Liver (tissue), 10 donors: ENCODE measurements at places on chromosomes 4 and X.

DNA sequence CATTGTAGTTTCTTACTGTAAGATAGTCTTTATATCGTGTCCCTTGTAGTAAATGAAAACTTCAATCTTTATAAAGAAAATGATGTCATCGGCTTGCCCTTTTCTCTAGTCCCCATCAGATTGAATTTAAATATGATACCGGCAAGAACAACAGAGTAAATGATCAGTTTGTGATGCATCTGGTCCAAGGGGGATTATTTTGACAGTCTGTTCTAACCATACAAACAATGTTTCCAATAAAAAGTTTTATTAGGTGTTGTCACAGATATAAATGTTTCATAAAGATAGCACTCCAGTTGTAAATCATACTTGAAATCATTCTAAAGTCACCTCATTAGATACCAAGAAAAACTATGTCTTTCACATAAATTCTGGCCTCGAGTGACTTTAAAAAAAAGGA lies 72.3 kb downstream of the SLC9A6 start:
- no peak for DNase-seq

- DNase-seq = no peak
Observed at GRCh38 chr4:7971881-7972500, 32.3 kb upstream of the AFAP1 start.

- DNase-seq = no peak
Observed at GRCh38 chrX:96833333-96833732, 50.4 kb upstream of the RPA4 start.

- DNase-seq = no peak
Observed at GRCh38 chr4:124499261-124499660, 213.3 kb downstream of the ANKRD50 start.

- DNase-seq = no peak
Observed at GRCh38 chrX:71622576-71623450, 4.5 kb upstream of the CXCR3 start.

- DNase-seq = no peak
Observed at GRCh38 chr4:73919691-73920090, 50.5 kb downstream of the CXCL1 start.

DNA sequence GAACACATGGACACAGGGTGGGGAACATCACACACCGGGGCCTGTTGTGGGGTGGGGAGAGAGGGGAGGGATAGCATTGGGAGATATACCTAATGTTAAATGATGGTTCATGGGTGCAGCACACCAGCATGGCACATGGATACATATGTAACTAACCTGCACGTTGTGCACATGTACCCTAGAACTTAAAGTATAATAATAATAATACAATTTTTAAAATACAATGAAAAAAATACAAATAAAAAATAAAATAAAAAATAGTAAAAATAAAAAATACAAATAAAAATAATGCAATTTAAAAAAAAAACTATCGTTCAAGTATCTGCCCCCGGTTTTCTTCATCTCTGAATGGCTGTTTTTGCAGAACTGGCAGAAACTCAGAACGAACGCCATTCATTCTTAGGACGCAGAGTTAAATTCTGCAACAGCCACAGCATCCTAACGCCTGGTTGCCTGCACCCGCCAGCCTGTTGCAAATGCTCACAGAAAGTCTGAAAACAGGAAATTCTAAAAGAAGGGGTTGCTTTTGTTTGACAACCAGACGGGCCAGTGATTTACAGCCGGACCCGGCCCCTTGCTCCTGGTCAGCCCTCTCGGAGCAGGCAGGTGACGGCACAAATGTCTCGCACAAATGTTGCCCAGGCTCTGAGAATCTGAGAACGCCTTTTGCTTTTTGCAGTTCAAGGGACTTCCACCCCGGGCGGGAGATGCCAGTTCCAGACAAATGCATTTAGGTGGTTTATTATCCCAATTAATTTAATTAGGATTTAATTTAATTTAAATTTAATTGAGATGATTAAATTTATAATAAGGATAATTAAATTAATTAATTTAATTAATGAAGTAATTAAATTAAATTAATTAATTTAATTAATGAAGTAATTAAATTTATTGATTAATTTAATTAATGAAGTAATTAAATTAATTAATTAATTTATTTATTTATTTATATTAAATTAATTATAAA lies 47.8 kb downstream of the CRLF2 start:
- DNase-seq = no peak

DNA sequence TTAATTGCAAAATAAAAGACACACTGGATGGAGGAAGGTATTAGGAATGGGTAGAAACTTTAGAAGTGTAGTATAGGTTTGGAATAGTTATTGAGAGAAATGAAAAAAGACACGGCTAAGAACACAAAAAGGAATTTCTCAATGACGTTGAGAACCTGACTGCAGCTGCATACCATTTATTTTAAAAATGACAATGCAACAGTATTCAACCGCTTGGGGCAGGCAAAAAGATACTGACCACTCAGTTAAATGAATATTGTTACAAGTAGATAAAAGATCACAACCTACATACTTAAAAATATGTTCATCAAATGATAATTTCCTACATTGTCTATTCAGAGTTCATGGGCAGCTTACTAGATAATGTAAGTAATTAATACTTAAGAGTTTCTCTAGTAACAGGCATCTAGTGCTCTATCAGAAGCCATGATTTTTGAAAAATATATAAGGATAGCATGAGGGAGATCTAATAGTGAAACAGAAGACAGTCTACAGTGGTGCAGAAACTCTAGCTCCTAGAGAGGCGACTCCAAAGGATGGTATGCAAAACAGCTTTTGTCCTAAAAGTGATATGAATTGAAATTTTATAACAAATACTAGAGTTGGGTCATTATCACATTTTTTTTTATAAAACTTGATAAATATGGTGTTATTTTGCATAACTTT lies 216.2 kb upstream of the VEGFC start:
- no peak for DNase-seq
